ENCODE measurements at places on chromosomes 3 and 15.
A peak's percentile ranks its signal among the peaks of the same experiment; 100 is the strongest.

DNA sequence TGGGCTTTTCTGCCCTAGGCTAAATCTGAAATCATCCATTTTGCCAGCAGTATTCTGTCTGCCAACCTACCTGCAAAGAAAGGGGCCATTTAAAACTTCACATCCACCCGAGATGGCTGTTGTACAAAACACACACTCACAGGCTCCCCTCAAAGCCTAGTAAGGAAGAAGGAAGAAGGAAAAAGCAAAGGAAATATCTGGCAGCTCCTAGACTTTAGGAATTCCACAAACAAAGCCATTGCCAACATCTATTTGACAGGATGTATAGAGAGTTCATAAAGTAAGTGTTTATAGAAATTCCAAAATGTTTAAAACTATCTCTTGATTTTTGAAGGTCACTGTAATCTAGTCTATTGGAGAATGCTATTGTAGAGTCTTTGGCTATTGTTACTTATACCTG is 91.9 kb upstream of the THBS1 start:
- DNase-seq: no peak

DNA sequence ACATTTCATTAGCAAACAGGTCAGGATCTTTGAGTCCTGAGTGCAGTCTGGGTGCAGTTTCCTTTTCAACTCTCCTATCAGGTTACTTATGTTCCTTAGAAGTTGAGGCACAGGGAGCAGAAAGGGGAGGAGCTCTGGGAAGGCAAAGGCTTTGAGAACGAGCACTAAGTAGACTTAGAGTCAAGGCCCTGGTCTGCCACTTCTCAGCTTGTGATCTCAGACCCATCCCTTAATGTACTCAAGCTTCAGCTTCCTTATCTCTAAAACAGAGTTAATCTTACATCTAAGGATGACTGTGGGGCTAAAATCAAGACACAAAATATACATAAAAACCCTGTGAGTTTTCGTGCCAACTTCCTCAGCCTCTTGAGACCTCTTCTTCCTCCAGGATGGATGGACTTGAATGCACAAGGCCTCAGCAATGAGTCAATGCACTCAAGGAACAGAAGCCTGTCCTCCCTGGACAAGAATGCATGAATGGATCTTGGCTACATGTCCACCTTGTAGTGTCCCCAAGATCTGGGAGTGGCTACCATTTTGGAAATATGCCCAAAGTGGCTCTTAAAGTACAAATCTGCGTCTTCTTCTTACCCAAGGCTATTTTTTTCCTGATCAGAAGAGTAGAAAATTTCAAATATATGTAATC is 105.1 kb downstream of the WDR76 start:
- DNase-seq: no peak

- no peak for DNase-seq
These were observed 77.0 kb upstream of the SLC12A8 start for GRCh38 chr3:125289429-125289981.

DNA sequence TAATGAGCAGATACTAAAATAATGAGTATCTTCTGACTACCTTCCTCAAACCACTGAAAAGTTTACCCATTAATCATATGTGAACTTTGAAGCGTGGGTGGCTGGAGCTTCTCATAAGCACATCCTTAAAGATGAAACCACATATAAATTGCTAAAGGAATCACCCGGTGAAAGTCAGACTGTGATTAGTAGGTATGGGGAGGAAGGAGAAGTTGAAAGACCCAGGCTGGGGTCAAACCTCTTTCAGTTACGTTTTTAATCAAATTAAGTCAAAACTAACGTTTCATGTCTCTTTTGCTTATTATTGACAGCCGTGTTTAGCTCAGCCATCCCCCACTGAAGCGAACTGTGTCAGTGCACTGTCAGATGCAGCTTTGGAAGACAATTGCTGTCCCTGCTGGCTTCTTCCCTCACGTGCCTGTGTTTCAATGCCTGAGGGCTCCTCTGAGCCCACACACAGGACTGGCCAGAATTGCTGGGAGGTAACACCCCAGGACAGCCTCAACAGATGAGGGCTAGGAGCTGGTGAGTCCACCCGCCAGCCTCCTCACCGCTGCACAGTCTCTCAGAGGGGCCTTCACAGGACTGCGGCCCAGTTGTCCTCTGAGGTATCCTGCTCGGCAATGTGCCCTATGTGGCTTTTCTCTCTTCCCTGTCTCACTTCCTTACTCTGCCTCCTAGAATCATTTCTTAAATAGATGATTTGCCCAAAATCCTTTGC is 29.3 kb upstream of the SH3BP5 start:
- no peak for DNase-seq

DNA sequence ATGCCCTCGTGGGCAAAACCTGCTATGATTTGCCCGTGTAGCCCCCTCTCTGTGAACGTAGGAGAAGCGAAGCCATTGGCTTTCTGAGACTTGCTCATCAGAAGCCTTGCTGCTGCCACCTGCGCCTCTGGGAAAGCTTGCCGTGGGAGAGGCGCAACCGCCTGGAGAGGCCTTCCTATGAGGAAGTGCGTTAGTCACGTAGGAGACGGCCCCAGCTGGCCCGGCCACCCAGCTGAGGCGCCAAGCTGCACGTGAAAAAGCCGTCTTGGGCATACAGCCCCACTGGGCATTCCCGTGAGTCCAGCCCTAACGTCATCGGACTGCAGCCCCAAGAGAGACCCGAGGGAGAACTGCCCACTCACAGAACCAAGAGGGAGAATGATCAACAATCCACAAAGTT is 49.1 kb upstream of the TJP1 start:
- no peak for DNase-seq

GRCh38 chr3:186054792-186055352 is 54.0 kb downstream of the ETV5 start:
- no peak for DNase-seq

DNA sequence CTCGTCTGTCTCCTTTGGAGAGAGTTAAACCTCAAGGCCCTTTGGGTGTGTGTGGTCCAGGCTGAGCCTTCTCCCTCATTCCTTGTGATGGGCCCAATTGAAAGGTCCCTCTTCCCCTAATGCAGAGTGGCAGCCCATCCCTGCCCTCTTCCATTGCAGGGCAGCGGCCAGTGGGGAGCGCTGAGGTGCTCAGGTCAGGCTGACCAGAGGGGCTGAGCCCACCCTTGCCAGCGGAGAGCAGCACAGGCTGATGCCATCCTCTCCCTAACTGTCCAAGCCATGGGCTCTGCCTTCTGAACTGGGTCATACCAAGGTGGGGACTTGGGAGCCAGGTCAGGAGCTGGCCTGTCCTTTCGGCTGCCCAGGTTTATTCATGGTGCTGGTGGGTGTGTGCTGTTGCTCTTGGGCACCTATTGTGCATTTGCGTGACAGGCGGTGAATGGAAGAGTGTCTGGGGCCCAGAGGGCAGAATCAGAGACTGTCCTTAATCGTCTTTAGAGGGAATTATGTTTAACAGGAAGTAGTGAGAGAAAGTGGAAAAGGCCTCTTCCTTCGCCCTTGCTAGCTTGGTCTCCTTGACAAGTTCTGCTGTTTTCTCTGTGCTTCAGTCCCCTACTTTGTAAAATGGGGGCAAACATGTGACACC is 96.9 kb downstream of the VGLL4 start:
- DNase-seq: no peak

GRCh38 chr3:116444115-116444747 is 1.1 kb downstream of the LSAMP start:
- DNase-seq: no peak

- DNase-seq: no peak
These were observed 149.3 kb upstream of the MEF2A start for GRCh38 chr15:99416191-99417188.

- DNase-seq: no peak
These were observed 234.8 kb upstream of the NR2E3 start for GRCh38 chr15:71575474-71576045.

DNA sequence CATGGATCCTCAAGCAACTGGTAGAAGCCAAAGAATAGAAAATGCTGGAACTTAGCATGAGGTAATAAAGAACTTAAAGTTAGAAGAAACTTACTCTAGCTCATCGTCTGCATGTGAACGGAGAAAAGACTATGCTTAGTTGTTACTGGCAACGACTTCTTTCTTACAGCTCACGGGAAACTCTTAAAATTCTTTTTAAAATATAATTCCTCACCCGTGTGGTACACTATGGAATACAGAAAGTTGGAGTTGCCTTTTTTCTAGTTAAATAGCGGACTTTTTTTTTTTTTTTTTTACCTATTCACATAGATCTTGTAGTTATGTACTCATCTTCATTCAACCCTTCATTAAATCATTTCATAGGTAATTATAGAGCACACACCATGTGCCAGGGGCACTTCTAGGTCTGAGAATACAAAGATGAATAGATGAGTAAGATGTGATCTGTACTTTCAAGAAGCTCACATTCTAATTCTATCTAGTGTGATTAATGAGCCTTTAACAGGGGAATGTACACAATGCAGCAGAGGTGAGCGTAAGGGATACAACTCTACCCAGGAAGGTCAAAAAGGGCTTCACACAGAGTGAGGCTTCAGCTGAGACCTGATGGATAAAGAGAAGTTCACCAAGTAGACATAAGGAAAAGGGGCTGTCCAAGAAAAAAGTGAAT is 18.4 kb upstream of the KCNMB2 start:
- DNase-seq: no peak

GRCh38 chr3:9864200-9864927 is 15.7 kb downstream of the CIDEC start:
- DNase-seq: no peak

- DNase-seq: no peak
These were observed 1.3 kb downstream of the PYGO1 start for GRCh38 chr15:55586808-55587207.

- no peak for DNase-seq
These were observed 25.6 kb upstream of the PYGO1 start for GRCh38 chr15:55613727-55614126.

GRCh38 chr3:170749765-170750477 is 120.1 kb downstream of the RPL22L1 start:
- no peak for DNase-seq

DNA sequence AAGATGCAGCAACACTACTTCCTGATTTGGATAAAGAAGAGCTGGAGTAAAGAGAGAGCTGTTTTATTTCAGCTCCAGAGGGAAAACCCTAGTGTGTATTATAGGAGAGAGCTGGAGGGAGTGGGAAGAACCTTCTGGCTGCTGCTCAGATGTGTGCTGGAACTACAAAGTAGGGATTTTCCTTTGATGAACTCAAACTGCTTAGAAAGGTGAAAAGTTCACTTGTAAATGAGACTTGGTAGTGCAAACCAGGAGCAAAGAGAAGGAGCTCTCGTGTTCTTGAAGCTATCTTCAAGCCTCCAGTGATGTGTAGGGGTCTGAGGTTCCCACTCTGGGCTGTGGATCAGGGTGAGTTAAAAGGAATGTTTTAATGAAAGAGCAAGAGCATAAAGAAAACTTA is 110.4 kb downstream of the EDEM1 start:
- DNase-seq: no peak

DNA sequence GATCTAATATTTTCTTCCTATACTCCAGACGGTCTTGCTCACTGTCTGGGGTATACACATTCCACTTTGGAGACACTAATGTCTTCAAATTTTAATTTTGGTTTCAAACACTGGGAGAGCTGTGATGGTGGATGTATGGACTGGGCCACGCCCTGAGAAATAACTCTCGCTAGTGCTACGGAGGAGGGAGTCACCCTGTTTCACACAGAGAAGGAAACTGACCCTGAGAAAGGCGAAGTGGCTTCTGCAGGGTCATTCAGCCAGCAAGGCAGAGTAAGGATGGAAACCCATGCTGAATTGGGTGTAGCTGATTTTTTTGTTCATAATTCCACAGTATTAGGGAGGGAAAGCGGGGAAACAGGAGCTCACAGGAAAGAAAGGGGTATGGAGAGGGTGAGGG is 8.6 kb upstream of the SKIC8 start:
- DNase-seq: no peak

- no peak for DNase-seq
These were observed 129.3 kb downstream of the ADAMTSL3 start for GRCh38 chr15:83783227-83783626.

GRCh38 chr3:143847787-143848631 is at the start of gene SLC9A9:
SLC9A9 (minus strand) TSS chr3:143848468; CDS start chr3:143848322, 146 bp downstream.
- DNase-seq: peak; percentile 29

- DNase-seq: no peak
These were observed 4.6 kb upstream of the TMEM44 start for GRCh38 chr3:194637541-194638400.

DNA sequence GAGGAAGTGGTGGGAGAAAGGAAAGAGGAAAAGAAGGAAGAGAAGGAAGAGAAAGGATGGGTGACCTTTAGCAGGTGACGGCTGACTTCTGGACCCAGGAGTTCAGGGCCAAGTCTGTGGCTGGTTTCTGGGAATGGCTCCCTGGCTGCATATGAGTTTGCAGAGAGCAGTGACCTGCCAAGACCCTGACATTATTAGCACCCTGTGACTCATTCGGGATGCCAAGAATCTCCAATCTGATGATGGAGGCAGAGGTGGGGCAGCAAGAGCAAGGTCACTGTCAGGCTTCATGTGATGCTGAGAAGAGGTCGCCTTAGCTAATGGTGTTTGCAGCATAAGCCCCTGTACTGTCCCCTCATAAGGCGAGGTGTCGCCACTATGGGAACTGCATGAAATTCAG is 42.6 kb downstream of the MYZAP start:
- DNase-seq: no peak

GRCh38 chr15:85592148-85592547 is 202.6 kb downstream of the KLHL25 start:
- DNase-seq: no peak

DNA sequence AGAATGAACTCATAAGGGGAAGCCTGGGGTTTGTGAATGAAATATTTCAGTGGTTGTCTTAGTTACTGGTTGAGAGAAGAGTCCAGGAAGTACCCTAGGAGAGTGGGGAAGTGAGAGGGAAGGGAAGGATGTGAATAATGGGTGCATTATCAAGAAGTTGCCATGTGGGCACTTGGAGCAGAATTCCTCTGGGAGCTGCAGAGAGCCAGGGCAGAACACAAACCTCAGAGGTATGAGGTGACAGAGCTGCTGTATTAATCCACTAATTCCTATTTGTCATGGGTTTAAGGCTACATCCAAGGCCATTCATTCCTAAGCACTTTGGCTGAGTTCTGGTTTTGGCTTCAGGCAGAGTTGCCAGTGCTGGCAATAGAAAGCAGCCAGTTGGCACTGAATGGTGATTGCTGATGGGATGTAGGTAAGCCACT is 29.0 kb downstream of the NDUFB4 start:
- DNase-seq: no peak

DNA sequence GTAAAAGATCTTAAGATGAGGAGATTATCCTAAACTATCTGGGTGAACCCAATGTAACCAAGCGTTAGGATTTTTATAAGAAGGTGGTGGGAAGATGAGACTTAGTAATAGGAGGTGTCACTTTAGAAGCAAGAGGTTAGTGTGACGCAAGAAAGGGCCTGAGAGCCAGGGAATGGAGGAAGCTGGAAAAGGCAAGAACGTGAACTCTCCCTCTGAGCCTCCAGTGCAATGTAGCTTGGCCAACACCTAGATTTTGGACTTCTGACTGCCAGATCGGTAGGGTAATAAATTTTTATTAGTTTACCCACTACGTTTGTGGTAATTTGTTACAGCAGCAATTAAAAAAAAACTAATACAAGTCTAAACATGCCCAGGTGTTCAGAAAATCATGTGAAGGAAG is 20.8 kb upstream of the CNTN6 start:
- DNase-seq: no peak

GRCh38 chr15:60255390-60255789 is 142.4 kb downstream of the ANXA2 start:
- DNase-seq: no peak

Measured in NK-92 treated with Interleukin-12 subunit alpha and Interleukin-12 subunit beta, amount 100 ng/mL, for 24 hours (cell line).